Muscle of leg (tissue), 16 donors: ENCODE measurements at places on chromosomes 4 and X. TPM values are rescaled to one million over a fixed set of nuclear protein-coding genes. Genes with fewer than 3 reads are reported as not detected.
A peak's percentile ranks its signal among the peaks of the same experiment; 100 is the strongest.

Gene MAGEA9B
- polyA plus RNA-seq, result not detected

Gene TLR7
- 1.4 TPM for polyA plus RNA-seq

Gene CITED1
- 20.9 TPM for polyA plus RNA-seq

- DNase-seq, result no peak
Measured at GRCh38 chr4:91317434-91317833, 986.3 kb upstream of the GRID2 start.

DNA sequence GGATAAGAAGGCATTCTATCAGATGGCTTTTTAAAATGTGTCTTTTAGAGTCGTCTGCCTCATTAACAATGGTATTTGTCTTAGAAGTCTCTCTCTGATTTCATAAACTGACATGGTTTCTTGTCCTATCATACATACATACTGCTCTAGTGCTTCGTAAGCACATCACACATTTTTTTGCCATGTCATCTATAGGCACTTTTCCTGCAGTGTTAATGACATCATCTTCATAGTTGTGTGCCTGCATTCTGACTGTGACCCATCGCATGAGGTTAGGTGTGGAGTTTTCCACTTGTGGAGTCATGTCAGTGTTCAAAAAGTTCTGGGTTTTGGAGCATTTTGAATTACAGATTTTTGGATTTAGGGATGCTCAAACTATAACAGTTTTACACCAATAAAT lies 361.6 kb upstream of the SPOCK3 start:
- DNase-seq, result no peak

DNA sequence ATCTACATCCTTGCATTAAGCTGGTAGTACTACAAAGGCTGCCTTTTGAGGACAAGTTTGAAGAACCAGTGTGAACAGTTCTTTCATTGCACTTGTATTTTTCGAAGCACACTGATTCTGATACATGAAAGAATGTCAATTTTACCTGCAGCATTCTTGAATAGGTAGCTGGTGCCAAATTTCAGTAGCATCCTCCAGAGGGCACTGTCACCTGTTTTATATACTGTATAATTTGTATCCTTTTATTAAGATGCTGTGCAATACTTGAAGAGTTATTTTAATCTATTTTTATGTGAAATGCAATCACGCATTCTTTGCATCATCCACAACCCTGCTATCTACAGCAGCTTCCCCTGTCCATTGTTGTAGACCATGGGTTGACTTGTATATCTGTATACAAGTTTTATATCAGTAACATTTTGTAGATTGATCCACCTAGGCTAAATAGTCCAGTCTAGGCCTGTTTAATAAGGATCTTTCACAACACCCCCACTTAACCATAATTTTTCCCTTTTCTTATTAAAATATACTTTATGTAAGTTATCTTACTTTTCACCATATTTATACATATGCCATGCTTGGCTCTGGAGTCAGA lies 325.7 kb downstream of the PCDH7 start:
- DNase-seq, result peak; percentile 13

GRCh38 chr4:150117094-150117493 lies 38.8 kb downstream of the DCLK2 start:
- DNase-seq, result peak; percentile 87

- peak; percentile 16 for DNase-seq
Measured at GRCh38 chrX:108399418-108400165, 38.6 kb downstream of the COL4A6 start.

DNA sequence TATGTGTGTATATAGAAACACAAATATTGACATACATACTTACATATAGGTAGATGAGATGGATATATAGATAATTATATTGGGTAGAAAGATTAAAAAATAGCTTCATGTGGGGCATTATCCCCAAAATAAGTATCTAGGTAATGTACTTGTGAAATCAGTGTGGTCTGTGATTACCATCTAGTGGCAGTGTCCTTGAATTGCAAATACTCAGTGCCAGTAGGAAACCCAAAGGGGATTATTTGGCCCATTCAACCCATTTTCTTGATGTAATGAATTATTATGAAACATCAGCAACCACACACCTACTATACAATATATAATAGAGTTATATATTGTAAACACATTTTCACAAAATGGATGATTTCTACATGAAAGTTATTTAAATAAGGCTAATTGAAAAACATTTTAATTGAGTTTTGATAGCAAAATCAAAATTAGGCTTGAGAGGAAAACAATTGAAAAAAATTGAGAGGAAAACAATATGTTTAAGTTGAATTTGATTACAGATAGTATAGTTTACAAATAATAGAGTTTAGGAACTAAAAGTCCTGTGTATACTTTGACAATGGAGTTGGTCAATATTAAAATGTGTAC lies 389.4 kb downstream of the GALNTL6 start:
- peak; percentile 9 for DNase-seq

- no peak for DNase-seq
Measured at GRCh38 chr4:110139815-110140214, 58.6 kb downstream of the ELOVL6 start.

GRCh38 chrX:15441464-15441863 lies 51.7 kb downstream of the PIR start:
- DNase-seq, result peak; percentile 27

DNA sequence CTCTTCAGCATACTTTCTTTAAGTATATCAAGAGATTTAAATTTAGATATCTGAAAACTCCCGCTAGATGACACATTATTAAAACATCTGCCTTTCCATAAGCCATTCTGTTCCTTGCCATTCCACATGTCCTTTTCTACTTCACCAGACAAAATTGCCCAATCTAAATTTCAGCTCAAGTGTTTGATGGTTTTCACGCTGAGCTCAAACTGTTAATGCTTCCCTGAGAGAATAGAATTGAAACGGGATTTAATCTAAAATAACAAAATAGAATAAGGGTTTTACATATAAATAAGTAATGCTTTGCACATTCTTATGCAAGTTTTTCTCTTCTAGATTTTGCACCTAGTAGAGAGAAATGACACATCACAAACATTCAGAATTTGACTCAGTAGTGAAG lies 764.5 kb upstream of the TENM3 start:
- DNase-seq, result no peak

GRCh38 chr4:38831653-38832052 lies 25.0 kb downstream of the TLR6 start:
- no peak for DNase-seq

- DNase-seq, result peak; percentile 2
Measured at GRCh38 chrX:100720301-100720700, 11.6 kb downstream of the SYTL4 start.

DNA sequence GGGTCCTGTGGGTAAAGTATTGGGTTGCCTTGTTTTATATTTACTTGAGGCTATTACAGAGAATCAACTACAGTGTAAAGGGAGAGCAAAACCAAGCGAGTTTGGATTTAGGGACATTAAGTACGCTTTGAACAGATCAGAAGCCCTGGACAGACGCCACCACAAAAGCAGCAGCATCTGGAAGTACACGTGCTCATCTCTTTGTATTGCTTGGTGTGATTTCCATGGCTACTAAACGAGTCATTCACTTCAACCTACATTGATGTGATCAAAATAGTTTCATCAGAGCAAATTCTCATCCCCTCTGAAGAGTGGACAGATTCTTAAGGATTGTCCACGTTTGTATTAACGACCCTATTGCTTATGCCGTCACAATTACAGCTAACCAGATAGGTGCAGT lies 85.1 kb downstream of the SORBS2 start:
- DNase-seq, result peak; percentile 72

DNA sequence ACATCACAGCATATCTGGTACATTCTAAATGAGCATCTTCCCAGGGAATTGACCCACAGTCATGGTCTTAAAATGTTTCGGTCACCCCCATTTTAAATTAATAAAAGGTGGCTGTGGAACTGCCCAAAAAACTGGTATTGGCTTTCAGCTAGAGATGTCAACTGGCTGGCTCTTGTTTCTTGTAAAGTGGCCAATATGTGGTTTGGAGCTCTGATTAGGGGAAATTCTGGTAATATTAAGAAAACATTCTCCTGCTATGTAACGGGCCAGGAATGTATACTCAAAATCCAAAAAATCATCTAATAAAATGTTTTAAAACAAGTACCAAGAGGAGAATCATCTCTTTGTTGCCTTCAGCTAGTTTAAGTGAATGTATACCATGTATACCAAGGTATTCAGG lies 62.0 kb upstream of the VCX2 start:
- no peak for DNase-seq

- DNase-seq, result no peak
Measured at GRCh38 chr4:100162027-100162685, 28.1 kb downstream of the DDIT4L start.

- DNase-seq, result peak; percentile 67
Measured at GRCh38 chrX:13188731-13189309, 131.0 kb downstream of the ATXN3L start.

GRCh38 chrX:121000589-121000988 lies 15.0 kb upstream of the CT47A1 start:
- DNase-seq, result no peak

DNA sequence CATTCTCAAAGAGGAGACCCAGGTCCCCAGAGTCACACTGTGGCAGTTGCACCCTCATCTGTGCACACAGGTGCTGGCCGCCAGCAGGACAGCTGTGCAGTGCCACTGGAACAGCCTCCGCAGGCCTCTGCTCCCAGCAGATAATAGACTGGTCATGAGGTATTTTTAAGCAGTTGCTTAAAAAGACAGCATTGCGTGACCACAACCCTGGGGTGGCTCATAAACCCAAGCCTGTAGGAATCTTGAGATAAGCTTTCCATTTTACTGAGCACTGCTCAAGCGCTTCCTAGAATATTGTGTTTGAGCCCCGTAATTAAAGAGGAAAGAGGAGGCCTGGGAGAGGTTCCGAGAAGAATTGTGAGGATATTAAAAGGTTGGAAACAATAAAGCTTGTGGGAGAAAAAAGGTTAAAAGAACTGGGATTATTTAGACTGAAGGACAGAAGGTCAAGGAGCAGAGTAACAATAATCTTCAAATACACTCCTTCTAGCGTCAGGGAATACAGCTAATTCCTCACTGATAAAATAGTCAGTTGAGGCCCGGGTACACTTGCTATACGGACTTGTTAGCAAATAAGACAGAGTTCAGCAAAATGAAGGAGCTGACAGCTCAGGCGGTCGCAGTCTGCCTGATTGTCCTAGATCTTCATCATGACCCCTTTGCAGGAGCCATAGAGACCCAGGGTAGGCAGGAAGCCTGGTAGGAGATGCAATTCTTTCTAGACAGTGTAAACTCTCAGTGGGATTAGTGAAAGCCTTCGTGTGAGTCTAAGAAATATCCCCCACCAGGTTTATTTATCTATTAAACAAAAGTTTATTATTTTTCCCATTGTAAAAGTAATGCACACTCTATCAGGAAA lies 86.2 kb upstream of the KIT start:
- no peak for DNase-seq

- DNase-seq, result no peak
Measured at GRCh38 chrX:38919853-38920528, 118.7 kb downstream of the MID1IP1 start.

DNA sequence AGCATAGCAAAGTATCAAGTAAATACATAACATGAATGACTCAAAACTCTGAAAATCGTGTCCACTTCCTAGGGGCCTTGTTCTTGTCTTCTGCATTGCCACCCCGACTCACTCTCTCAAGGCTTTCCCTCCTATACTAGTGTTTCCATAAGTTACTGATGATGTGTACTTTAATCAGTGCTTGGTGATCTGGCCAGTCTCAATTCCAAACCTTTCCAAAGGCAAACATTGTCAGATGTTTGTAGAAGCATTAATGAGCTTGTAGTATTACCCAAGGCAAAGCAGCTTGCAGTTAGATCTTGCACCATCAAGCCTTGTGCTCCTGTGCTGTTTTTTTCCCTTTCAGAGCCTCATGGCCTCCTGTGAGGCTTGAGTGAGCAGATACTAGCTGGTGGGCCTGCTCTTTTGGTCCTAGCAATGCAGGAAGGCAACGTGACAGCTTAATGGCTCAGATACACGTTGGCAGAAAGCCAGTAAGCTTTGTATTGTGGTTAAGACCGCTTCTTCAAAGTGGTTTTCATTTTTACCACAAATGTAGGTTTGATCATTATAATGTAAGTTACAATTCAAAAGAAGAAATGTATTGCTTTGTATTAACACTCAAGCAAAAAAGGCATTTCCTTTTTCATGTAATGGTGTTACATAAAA lies 51.8 kb downstream of the RBPJ start:
- DNase-seq, result peak; percentile 64
